ENCODE measurements at places on chromosomes 1 and 21.

- DNase-seq = no peak
Observed at GRCh38 chr1:232932486-232933425, 17.7 kb upstream of the NTPCR start.

DNA sequence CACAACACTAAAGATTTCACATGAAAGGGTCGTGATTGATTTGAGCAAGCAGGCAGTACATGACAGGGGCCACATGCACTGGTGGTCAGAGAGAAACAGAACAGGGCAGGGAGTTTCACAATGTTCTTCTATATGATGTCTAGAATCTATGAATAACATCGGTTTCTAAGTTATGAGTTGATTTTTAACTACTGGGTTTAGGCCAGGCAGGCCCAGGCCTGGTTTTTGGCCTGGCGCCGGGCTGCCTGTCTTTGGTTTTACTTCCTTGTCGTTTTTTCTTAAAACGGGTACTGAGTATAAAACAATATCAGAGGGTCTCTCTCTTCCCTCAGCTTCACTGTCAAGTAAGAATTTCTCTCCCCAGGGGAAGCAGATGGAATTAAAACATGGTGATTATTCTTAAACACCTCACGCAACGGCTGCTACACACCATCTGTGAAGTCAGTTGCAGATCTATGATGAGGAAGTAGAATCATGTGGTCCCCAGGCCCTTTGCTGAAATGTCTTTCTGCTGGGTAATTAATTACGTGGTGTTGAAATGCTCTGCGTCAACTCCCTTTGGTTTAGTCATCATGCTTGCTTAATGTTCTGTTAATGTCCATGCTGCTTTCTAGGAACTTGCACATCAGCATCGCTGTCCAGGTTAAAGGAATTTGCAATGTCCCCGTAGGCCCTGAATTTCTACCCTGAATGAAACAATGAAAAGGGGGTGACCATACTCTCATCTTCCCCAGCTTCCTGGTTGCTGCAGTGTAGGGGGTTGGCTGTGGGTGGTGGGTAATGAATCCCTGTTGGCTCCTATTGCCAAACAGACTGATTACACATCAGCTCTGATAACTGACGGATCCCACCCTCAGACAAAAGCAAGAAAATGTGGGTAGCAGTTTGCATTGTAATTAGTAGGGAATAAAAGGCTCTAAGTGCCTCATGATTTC lies 70.3 kb downstream of the SERINC2 start:
- DNase-seq = no peak

DNA sequence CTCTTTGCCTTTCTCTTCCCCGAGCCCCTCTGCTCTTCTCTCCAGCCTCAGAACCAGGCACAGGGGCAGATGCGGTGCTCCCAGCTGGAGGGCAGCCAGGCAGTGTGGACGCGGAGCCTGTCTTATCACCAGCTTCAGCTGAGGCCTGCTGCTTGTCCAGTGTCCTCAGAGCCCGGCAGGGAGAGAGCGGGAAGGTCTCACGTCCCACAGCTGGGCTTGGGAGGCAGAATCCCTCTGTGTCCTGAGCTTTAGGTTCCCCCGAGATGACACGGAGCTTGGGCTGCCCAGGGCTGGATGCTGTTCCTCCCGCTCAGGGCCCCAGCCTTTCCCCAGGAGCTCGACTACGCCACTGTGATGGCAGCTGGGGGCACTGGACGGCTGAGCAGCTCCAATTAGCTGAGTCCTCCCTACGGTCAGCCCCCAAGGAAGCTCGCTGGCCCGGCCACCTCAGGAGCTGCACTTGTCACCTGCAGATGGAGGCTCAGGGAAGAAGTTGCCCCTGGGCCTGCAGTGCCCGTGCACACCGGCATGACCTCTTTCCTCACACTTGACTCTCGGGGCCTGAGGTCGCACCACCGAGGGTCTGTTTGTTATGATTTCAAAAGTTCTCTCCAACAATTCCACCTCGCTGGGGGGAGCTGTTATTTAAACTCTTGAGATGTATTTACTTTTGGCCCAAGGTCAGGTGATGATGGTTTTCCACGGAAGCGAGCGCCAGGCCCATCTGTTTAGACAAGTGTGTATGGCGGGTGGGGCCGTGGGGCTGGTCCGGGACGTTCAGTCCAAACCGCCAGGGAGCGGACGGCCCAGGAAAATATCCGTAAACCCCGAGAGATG lies 127.3 kb downstream of the SIK1 start:
- DNase-seq = peak; percentile 43

DNA sequence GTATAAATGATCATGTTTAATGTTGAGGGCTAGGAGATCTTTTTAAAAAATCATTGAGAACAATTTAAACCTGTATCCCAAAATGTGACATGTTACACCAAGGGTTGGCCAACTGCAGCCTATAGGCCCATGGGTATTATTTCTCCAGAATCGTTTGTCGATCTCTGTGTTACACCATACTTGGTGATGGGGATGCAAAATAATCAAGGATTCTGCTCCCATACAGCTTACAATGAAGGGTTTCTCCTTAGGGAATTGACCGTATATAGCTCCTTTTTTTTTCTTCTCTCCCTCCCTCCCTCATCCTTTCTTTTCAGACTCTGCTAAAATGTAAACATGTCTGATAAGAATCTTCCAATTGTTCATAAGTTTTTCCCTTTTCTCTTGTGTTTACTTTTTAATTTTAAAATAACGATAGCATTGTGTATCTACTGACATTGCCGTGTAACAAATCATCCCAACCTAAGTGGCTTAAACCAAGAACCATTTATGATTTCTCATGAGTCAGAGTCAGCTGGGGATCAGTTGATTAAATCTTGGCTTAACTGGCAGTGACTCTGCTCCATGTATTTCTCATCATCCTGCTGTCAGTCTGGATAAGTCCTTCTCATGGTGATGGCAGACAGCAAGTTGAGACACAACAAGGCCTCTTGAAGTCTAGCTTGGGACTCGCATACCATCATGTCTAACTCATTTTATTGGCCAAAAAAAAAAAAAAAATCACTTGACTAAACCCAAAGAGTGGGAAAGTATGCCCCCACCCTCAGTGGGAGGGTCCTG lies 48.0 kb downstream of the MARK1 start:
- DNase-seq = no peak

DNA sequence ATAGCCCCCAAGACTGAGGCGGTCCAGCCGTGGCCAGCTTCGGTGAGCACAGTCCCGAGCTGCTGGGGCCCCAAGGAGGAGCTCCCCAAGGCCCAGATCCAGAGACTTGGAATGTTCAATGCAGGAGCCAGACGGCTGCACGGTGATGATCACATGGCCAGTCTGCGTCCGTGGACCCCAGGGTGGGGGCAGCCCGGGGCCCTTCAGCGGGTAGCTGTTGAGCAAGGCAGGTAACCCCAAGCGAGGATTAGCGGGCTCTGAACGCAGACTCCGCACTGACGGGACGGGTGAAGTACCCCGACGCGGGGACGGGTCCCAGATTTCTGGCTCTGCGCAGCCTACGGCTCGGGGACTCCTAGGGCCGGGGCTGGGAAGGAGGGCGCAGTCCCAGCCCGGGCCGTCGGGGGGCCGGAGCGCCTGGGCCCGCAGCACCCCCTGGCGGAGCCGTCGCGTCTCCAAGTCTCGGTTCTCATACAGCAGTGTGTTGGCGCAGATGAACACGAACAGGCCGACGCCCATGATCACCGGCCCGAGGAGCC lies 2.7 kb downstream of the TMEM200B start:
- peak; percentile 65 for DNase-seq

- DNase-seq = no peak
Observed at GRCh38 chr1:176193663-176194062, 13.4 kb downstream of the COP1 start.

GRCh38 chr1:109917768-109918606 lies 7.3 kb downstream of the CSF1 start:
- no peak for DNase-seq

DNA sequence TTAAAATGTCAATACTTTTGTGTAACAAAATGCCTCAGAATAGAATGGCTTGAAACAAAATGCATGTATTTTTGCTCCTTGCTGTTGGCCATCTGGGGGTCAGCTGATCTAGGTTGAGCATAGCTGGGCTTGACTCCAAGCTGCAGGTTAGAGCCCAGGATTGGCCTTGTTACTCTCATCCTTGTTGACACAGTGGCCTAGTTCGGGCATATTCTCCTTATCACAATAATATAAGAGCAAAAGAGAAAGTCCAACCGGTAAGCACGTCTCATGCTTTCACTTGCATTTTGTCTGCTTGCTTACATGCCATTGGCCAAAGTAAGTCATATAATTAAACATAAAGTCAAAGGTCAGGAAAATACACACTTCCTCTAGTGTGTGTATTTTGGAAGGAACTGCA lies 456.2 kb downstream of the KCNT2 start:
- no peak for DNase-seq

- no peak for DNase-seq
Observed at GRCh38 chr1:218742467-218743262, 397.5 kb downstream of the TGFB2 start.

DNA sequence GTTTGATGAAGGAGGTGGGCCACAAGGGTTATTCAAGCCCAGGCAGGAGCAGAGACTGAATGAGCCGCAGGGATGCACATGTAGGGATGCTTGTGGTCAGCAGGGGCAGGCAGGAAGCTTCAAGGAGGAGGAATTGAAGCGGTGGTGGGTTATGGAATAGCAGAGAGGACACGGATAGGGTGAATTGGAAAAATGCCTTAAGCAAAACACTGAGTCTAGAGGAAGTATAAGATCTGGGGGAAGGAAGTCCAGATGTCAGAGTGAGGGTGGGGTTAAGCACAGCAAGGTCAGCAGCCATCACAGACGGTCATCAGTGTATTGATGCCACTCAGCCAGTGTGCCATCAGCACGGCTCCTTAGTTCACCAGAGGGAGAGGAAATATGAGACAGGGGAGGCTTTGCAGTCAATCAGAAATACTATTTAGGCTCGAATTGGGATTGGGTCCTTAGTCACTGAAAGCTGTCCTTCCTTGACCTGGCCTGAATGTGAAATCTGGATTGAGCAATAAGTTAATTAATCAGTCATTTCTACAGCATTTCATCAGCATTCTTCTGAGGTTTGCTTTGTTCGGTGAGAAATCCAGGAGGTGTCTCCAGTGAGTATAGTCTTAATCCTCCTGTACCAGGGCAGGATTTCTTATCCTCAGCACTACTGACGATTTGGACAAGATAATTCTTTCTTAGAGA lies 6.0 kb upstream of the LCE1F start:
- no peak for DNase-seq

DNA sequence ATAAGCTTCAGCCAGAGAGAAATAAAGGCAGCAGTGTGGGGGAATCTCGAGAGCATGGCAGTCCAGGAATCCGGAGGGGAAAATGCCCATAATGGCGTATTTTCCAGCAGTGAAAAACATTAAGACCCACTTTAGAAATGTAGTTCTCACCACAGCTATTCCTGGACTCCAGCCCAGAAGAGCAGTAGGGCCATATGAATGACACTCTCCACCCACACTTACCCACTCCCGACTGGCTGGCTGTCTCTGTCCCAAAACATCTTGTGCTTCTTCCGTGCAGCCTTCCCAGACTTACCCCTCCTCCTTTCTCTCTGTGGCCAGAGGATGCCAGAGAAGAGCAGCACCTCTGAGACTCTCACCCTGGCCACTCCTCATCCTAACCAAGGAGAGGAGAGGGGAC lies 56.4 kb downstream of the TRABD2B start:
- DNase-seq = no peak

- DNase-seq = no peak
Observed at GRCh38 chr1:41622859-41623732, 138.6 kb upstream of the EDN2 start.

DNA sequence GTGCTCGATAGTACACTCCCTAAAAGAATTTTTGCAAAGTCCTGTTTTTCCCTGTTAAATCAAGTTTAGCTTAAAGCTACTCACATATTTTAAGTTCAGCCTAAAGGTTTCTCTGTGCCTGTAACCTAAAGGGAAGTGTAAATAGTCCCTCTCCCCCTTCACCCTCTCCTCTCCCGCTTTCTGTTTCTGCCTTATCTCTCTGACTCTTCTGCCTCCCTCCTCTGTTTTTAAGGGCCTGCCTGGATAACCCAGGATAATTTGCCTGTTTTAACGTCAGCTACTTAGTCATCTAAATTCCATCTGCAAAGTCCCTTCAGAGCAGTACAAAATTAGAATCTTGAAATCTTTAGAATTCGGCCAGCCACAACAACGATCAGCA lies 92.6 kb downstream of the NID1 start:
- no peak for DNase-seq

DNA sequence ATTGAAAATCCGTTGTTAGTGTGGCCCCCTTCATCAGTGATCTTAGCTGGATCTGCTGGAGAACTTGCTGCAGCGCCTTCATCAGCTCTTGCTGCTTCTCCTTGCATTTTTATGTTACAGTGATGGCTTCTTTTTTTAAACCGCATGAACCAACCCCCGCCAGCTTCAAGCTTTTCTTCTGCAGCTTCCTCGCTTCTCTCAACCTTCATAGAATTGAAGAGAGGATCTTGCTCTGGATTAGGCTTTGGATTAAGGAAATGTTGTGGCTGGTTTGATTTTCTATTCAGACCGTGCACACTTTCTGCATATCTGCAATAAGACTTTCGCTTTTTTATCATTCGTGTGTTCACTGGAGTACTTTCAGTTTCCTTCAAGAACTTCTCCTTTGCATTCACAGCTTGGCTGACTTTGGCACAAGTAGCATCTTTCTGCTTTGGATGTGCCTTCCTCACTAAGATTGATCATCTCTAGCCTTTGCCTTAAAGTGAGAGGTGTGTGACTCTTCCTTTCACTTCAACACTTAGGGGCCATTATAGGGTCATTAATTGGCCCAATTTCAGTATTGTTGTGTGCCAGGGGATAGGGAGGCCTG lies 13.1 kb downstream of the RNF187 start:
- no peak for DNase-seq

GRCh38 chr1:2801535-2802291 lies at the start of gene TTC34:
Gene TTC34 (minus strand): TSS chr1:2801693. CDS start chr1:2800827, 866 bp downstream.
- peak; percentile 54 for DNase-seq

DNA sequence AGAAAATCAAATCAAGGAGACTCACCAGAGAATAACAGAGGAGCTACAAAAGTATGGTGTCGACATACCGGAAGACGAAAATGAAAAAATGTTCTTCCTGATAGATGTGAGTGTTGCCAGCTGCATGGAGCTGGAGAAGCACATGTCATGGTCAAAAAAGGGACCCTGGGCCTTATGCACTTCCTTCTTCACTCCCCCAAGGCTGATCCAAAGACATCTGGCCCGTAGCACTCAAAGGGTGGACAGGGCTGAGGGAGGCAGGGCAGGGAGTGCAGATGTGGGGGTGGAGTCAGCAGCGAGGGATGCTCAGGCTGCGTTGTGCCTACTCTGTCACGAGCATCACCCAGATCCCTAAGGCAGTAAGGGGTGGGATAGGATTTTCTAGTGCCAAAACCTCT lies 19.4 kb downstream of the MX1 start:
- DNase-seq = no peak

DNA sequence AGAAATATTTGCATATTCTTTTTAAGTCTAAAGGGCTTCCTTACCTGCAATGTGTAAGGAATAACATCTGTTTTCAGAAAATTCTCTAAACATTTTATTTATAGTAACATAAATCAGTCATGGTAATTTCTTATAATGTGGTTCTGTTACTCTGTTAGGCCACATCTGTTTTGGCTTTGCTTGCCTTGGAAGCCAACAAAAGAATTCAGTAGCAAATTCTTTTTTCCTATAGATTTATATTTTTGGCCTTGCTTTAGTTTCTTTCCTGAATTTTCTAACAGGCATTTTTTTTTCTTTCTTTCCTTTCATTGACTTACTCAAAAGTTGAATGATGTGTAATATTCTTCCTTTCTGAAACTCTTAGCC lies 72.2 kb downstream of the OSBPL9 start:
- no peak for DNase-seq
